GM19239 (cell line): ENCODE measurements at places on chromosomes 12 and 14.

- DNase-seq, result no peak
Observed at GRCh38 chr14:98913967-98914650, 357.9 kb downstream of the BCL11B start.

DNA sequence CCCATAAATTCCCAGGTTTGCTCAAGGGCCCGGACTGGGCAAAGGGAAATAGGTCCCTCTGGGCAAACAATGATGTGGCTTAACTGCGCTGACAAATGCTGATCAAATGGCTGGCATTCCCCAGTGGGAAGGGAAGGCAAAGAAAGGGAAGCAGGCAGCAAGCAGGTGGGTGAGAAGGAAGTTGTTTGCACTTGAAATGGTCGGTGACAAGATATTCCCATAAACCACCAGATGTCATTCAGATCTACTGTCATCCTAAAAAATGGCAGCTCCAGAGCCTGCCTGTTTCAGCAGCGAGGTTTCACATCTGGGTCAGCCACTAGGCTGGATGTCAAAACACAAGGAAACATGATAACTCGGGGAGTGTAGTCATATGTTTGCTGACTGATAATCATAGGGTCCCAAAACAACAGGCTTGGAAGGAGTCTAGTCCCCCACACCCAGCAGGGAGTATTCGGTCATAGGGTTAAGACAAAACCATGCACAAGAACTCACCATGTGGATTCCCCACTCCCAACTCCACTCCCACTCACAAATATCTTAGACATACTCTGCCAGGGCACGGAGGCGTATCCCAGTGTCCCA lies 37.9 kb upstream of the MDM1 start:
- no peak for DNase-seq

- no peak for DNase-seq
Observed at GRCh38 chr14:99780690-99781089, 12.5 kb upstream of the EML1 start.

DNA sequence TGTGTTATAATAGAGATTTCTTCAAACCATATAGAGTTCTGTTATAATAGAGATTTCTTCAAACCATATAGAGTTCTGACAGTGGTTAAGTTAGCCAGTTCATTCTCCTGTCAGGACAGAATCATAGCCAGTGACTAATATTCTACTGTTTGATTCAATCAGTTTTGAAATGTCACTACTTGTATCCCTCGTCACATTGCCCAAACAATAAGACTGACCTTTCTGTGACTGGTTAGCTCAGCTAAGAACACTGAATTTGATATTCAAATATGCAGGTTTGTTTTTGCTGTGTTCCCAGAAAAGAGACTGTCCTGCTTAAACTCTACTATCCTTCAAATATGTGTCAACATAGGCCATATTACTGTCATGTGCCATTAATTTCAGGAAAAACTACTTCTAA lies 74.4 kb downstream of the ALG10B start:
- no peak for DNase-seq

DNA sequence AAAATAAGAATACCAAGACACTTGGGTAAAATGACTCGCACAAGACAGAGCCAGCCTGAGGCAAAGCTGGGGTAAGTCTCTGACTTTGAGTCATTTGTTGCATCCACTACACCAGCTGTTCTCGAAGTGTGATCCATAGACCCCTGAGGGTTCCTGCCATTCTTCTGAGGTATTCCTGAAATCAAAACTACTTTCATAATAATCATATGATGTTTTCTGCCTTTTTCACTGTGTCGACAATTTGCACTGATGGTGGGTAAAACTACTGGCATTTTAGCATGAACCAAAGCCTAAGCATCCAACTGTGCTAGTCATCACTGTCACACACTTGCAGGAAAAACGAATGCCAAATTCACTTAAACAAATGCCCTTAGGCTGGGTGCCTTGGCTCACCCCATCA lies 135.5 kb upstream of the FUT8 start:
- DNase-seq, result no peak

- no peak for DNase-seq
Observed at GRCh38 chr14:101602466-101602840, 41.2 kb downstream of the DIO3 start.

DNA sequence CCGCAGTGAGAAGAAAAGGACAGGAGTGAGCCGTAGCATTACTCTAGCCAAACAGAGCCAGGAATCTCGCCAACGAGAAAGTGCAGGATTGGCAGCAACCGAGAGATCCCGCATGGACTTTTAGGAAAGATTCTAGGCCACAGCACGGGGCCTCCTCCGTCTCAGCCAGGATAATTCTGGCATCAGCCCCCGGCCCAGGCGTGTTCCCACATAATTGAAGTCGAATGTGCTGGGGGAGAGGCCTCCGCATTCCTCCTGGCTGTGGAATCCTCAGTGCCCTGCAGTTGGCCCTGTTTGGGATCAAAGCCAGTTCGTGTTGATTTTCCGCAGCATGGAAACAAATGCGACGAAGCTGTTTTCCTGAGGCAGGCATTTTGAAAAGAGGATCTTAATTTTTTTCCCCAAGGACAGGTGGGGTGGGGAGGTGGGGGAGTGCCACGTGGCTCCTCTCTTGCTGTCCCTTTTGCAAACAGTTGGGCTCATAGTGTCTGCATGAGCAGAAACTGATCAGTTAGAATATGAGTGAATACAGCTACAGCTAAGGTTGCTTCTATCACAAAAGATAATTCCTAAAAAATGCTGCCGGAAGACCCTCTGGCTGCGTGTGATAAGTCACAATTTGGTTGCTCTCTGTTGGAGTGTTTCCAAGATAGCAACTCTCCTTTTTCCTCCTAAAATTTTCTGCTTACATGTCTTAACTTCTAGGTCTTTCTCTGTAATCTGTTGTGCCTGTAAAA lies 37.3 kb upstream of the ATXN2 start:
- no peak for DNase-seq

DNA sequence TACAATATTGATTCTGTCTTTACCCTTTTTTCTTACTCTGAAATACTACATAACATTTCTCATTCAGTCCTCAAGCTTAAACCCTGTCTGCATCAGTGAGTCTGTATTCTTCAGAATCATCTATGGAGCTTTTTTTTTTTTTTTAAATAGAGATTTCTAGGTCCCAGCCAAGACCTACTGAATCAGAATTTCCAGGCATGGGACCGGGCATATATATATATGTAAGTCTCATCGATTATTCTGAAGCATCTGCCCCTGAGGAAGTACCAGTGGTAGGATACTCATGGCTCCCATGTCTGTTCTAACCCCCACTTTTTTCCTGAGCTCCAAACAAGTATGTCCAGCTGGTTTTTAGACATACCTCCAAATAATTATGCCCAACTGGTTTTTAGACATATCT lies 6.1 kb downstream of the DDX47 start:
- DNase-seq, result no peak

DNA sequence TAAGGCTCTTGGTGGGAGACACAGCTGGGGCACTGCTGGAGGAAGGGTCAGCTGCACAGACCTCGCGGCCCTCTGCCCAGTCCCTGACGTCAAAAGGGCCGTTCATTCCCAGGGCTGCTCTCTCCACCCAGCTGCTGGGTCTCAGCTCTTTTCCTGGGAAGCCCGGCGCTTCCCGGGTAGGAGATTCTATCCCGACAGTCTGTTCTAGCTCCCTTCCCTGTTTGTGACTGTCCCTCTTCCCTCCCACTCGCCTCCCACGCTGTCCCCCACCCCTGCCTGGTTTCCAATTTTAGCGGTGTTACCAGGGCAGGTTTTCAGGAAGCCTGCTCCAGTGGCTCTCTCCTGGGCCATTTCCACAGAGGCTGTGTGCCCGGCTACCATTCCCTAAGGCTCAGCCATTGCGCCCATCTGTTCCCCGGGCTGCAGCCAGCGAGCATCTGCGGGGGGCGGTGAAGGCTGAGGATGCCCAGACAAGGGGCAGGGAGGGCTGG lies 186.6 kb downstream of the CACNA1C start:
- no peak for DNase-seq

GRCh38 chr12:1217191-1217949 lies 226.3 kb downstream of the ERC1 start:
- no peak for DNase-seq
